ENCODE measurements at places on chromosomes 5 and 9. TPM values are rescaled to one million over a fixed set of nuclear protein-coding genes. Genes with fewer than 3 reads are reported as not detected.

- no peaks in the 10 kb centered on the region for H3K36me3 ChIP-seq
- H3K27me3 ChIP-seq: no peaks in the 10 kb centered on the region
- DNase-seq: no peak
Observed at GRCh38 chr5:121138952-121139351, 674.9 kb downstream of the PRR16 start.

DNA sequence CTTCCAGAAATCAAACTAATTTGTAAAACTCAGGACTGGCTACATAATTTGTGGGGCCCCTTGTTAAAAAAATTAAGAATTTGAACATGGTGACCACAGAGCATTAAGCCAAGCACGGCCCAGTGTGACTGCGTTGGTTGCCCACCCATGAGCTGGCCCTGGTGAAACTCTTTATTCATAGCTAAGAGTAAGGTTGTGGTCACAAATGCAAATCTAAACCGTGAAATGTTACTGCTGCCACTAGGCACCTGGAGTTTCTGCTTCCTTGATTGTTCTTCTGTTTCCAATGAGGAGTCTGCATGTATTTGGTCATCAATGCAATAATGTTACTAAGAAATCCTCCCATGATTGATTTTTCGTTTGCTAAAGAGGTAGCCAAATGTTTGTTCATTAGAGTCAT is 4.2 kb downstream of the GCNT1 start:
- DNase-seq: no peak
- H3K36me3 ChIP-seq: no peaks in the 10 kb centered on the region
- peaks cover 21% of the 10 kb centered on the region for H3K4me1 ChIP-seq
- H3K4me3 ChIP-seq: no peak overlapping the region
- H3K27me3 ChIP-seq: no peaks in the 10 kb centered on the region

The SMARCA2 gene
- 42.6 TPM for polyA plus RNA-seq

- H3K36me3 ChIP-seq: peaks cover 7% of the 10 kb centered on the region
- peak overlapping the region; percentile 97 for H3K27ac ChIP-seq
- no peak for DNase-seq
- H3K4me3 ChIP-seq: peak overlapping the region; percentile 85
- no peaks in the 10 kb centered on the region for H3K4me1 ChIP-seq
- H3K27me3 ChIP-seq: no peaks in the 10 kb centered on the region
Observed at GRCh38 chr9:136117916-136118319, 757 bp downstream of the TMEM250 start.

DNA sequence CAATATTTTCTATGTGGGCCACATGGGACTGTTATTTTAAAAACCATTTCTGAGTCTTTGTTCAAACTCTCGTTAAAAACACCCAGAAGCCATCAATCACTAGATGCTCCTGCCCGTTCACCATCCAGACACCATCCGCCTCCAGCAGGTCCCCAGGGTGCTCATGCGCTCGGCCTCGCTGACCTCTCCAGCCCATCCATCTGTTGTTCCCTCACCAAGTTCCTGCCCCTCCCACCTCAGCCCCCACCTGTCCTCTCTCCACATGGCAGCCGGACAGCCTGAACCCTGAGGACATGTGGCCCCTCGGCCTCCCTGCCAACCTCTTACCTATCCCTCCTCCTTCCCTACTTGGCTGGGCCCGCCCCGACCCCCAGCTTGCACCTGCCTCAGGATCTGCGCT is 31.6 kb downstream of the NSUN2 start:
- H3K4me3 ChIP-seq: no peak overlapping the region
- no peak overlapping the region for H3K27ac ChIP-seq
- DNase-seq: no peak
- peaks cover 24% of the 10 kb centered on the region for H3K36me3 ChIP-seq
- no peaks in the 10 kb centered on the region for H3K27me3 ChIP-seq

The MYOZ3 gene
- 0.16 TPM for polyA plus RNA-seq

The PDCD1LG2 gene
- 0.60 TPM for polyA plus RNA-seq

DNA sequence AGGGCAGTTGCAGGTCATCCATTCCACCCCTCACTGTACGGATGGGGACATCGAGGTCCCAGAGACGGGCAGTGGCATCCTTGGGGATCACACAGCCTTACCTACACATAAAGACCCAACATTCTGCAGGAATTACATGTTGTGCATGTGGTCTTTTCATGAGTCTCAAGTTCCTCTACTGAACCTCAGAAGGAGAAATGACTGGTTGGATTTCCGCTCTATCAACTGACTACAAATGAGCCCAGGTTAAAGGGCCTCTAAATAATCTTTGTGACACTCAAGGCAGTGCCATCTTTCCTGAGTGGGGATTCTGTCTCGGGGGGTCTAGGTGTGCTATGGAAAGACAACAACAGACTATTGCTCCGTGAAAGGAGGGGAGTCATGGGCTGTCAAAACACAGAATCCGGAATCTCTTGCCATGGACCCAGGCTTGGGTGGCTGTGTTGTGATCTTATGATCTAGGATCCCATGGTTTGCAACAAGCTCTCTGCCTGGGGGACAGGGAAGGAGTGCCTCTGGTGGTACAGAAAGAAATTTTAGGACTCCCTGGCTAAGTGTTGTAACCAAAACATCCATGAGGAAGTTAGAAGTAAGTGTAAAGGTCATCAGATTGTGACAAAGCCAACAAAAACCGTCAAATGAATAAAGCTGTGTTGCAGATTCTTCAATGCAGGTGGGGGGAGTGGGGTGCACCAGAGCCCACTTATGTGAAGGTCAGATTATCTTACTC is 1.9 kb upstream of the SLC31A2 start:
- no peaks in the 10 kb centered on the region for H3K36me3 ChIP-seq
- H3K27me3 ChIP-seq: no peaks in the 10 kb centered on the region
- H3K4me1 ChIP-seq: no peaks in the 10 kb centered on the region
- no peak for DNase-seq
- H3K27ac ChIP-seq: no peak overlapping the region

The HSPB3 gene
- 1.2 TPM for polyA plus RNA-seq

The DMRTA1 gene
- polyA plus RNA-seq: 0.60 TPM

DNA sequence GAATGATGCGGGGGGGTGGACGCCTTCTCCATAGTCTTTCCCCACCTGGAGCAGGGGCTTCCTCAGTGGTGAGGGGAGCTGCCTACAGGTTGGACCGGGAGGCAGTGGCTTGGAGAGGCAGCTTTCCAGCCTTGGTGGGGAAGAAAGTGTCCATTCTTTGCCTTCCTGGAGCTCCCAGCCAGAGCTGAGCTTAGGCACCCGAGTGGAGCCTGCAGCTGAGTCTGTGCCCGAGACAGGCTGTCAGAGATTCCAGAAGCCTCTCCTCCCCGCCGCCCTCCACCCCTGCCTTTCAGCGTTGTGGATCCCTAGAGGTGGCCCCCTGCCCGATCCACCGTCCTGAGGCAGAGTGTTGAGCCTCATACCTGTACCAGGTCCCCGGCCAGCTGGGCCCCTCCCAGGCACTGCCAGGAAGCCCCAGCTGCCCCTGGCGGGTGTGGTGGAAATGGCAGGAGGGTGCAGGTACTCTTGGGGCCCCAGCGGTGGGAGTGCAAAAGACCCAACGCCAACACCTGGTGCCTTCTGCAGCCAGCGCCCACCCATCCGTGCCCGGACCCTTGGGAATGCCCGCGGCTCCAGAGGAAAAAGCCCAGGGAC is 112.0 kb downstream of the RXRA start:
- H3K4me1 ChIP-seq: no peaks in the 10 kb centered on the region
- H3K27me3 ChIP-seq: peaks cover 17% of the 10 kb centered on the region
- no peaks in the 10 kb centered on the region for H3K36me3 ChIP-seq
- no peak overlapping the region for H3K4me3 ChIP-seq
- peak overlapping the region; percentile 91 for H3K27ac ChIP-seq

GRCh38 chr9:120350596-120350995 is 229.4 kb downstream of the CDK5RAP2 start:
- no peak overlapping the region for H3K4me3 ChIP-seq
- H3K27me3 ChIP-seq: no peaks in the 10 kb centered on the region
- DNase-seq: no peak
- no peaks in the 10 kb centered on the region for H3K4me1 ChIP-seq
- no peak overlapping the region for H3K27ac ChIP-seq
- H3K36me3 ChIP-seq: no peaks in the 10 kb centered on the region

DNA sequence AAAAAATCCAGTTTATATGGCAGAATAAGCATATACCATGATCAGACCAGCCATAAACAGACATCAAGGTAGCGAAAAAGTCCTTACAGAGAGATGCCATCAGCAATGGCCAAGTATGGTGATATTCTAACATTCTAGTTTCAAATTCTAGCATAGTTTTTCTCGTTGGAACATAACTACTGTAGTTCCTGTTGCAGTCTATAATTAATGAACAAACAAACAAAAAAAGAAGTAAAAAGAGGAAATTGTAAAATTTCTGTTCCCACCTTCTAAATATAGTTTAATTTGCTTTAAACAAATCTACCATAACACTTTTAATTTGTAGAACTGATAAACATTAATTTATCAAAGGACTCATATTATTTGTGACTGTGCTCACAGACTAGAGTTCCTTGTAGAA is 9.9 kb upstream of the CD180 start:
- H3K27ac ChIP-seq: no peak overlapping the region
- H3K27me3 ChIP-seq: no peaks in the 10 kb centered on the region
- DNase-seq: no peak
- H3K36me3 ChIP-seq: no peaks in the 10 kb centered on the region
- H3K4me1 ChIP-seq: no peaks in the 10 kb centered on the region
- H3K4me3 ChIP-seq: no peak overlapping the region

All from sigmoid colon (tissue), 7 donors.